Aorta (tissue), 5 donors: ENCODE measurements at places on chromosomes 3 and 15.
A peak's percentile ranks its signal among the peaks of the same experiment; 100 is the strongest.

GRCh38 chr3:151351219-151351618, 21.9 kb upstream of the P2RY13 start:
- DNase-seq = no peak

DNA sequence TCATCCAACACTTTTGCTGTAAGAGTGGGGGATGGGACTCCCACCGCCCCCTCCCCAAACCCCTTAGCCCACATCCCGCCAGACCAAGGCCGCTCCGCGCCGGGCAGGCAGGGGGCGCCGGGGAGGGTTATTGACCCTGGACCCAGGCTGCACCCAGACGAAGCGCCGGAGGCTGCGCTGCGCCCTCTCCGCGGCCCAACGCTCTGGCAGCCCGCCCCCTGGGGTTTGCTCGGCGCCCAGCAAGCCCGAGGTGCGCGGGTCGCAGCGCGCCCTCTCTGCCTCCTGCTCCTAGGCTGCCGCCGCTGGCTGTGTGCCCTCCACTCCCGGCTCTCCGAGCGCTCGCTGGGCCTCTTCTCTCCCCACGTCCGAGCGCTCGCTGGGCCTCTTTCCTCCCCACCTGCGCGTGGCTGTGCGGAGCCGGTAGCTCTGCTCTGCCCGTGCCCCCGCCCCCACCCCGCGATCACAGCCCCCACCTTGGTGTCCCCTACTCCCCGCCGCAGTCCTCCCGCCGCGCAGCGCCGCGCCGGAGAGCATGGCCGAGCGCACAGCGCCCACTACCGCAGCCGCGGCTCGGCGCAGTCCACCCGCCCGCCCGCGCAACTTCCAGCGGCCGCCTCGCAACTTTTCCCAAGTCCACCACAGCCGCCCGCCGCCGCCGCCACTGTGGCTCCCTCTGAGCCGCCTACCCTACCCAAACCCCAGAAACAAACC, 1.2 kb downstream of the MECOM start:
- DNase-seq = peak; percentile 80

DNA sequence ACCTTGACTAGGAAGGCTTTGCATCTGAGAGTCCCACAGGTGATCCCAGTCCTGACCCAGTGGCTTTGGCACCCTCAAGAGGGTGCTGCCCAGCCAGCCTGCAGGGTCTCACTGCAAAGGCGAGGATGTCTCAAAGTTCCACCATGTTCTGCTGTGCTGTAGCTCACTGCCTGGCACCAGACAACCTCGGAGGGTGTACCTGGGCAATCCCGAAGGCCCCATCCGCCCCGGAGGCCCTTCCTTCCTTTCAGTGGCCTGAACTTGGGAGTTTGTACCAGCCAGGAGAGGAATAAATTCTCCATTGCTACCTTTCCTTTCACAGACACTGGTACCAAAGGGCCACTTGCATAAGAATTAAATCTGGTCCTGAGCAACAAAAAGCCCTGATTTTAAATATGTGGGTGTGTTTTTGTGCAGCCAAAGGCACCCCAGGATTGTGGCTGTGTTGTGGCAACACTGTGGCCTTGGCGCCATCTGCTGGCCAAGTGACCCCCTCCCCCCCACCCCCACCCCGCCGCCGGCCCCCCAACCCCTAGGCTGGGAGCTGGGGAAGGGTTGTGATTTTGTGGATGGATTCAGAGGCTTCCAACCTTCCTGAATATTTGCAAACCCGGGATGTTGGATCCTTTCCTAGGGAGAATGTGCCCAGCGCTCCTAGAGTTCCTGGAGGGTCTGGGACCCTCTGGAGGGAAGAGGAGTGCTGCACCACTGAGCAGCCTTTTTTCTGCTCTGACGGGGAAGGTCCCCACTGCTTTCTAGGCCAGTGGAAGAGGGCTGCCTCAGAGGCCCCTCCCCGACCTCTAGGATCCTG, 9.7 kb upstream of the PTPN23 start:
- DNase-seq = no peak

- no peak for DNase-seq
Measured at GRCh38 chr3:192655040-192655439, 72.3 kb downstream of the FGF12 start.
